ENCODE measurements at places on chromosomes 7 and 10. TPM values are rescaled to one million over a fixed set of nuclear protein-coding genes. Genes with fewer than 3 reads are reported as not detected.

GRCh38 chr7:43511029-43511428 is 71.9 kb upstream of the STK17A start:
- DNase-seq, result no peak

- no peak for DNase-seq
Measured at GRCh38 chr7:34653787-34654186, 4.2 kb upstream of the NPSR1 start.

DNA sequence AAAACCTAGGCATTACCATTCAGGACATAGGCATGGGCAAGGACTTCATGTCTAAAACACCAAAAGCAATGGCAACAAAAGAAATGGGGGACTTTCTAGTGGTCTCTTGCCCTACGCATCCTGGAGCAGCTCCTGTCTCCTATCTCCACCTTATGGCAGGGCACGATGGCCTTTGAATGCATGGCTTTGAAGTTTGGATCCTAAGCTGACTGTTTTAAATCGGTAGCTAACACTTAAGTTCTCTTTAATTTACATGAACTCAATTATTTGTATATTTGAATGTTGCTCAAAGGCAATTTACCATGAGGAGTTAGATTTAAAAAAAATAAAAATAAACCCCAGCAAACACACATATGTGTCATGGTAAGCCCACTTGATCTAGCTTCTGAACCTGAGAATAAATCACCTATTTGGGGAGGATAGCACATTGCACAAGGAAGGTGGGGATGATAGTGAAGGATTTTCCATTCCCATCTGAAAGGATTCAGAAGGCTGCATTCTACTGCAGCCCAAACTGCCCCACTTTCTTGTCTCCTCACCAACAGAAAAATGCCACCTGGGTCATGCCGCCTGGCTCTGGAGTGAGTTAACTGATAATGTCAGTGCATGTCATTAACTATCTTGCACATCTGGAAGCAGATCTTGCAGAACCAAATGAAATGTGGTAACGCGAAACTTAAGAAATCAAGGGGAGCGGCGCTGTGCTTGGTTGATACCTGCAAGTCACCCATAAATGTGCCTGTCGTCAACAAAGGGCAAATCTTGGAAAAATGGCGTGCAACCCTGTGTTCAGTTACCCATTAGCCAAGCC is 12.4 kb downstream of the KLF6 start:
- no peak for DNase-seq

GRCh38 chr7:158110661-158111048 is 477.0 kb downstream of the PTPRN2 start:
- DNase-seq, result no peak

- no peak for DNase-seq
Measured at GRCh38 chr7:1966631-1967200, 266.0 kb downstream of the MAD1L1 start.

DNA sequence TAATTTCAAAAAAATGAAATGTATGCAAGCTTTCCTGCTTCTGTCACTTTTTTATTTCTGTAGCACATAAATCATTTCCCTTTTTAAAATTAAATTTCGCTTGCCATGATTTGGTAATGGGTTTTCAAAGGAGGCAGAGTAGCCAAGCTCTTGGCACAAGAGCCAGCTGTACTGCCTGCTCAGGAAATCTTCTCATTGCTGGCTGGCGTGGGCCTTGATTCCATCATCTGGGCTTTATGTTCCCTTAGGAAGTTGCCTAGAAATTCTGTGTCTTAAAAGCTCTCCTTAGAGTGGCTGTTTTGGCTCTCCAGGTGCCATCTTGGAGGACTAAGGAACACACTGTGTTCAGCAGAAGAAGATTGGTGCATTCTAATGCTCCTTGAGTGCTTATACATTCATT is 107.4 kb downstream of the ARID5B start:
- no peak for DNase-seq

Gene ASB10
- not detected for polyA plus RNA-seq

Gene BHLHA15
- polyA plus RNA-seq, result not detected

Gene NKX1-2
- not detected for polyA plus RNA-seq

Gene GOLGA7B
- polyA plus RNA-seq, result not detected

Gene ARPC1B
- polyA plus RNA-seq, result 599 TPM

Gene SLIT1
- polyA plus RNA-seq, result 0.04 TPM

Gene CALHM1
- 0.08 TPM for polyA plus RNA-seq

Data from GM23248 (cell line).